ENCODE measurements at places on chromosomes 7 and 10.

DNA sequence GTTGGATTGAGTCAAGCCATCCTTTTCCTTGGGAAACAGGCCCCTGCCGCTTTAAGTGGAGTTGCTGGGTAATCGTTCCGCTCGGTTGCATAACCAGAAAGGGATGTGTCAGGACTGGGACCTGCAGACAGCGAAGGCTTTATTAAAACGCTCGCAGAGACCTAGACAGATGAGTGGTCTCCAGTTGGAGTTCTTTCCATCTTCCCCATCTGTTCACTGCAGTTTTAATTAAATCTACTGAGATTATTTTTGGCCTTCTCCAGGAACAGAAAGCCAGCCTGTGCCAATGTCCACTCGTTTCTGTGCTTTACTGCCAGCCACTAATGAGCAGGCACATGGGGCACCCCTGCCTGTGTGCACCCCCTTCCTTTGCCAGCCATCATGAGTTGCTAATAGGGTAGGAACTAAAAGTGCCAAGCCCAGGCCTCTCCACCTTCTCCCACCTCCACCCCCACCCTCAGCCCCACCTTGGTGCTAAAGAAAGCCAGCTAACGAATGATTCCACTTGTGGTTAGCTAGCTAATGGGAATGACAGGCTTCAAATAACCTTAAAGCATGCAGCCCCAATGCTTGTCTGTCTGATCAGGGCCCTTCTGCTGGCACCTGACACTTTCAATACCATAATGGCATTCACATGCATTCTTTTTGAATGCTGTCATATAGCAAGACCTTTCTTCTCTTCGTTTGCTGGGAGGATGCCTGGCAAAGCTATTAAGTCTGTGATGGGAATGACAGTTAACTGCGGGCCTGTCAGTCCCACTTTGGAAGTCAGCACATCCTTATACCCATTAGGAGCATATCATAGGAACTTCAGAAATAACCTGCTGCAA lies 556.8 kb upstream of the GALNT17 start:
- DNase-seq, result no peak

DNA sequence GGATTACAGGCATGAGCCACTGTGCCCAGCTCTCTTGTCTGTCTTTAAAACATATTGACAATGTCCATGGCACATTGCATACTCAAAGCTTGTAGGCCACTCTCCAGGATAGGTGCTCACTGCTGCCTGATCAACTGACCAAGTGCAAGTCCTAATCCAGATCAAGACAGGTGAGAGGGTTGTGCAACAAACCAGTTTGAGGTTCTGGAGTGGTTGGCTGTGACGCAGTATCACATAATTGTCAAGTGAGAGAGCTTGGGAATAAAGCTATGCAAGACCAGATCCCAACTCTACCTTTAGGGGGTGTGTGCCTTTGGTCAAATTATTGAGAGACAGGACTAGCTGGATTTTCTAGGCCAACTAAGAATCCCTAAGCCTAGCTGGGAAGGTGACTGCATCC lies 43.0 kb upstream of the OPN4 start:
- DNase-seq, result no peak

- no peak for DNase-seq
These were observed 511.4 kb downstream of the PTPRN2 start for GRCh38 chr7:158076215-158076614.

- no peak for DNase-seq
These were observed 106.4 kb upstream of the DNAJB12 start for GRCh38 chr10:72461085-72461484.

DNA sequence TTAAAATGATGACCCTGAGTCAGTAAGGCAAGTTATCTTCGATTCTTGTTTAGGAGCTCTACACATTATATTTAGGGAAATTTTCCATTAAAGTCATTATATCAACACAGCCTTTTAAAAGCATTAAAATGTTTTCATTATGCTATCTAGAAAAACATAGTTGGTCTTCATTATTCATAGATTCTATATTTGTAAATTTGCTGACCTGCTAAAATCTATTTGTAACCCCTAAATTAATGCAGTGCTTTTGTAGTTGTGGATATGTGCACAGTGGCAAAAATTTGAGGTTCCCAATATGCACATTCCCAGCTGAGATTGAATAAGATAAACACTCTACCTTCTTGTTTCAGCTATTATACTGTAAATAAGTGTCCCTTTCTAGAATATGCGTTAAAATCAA lies 81.1 kb downstream of the KIF20B start:
- no peak for DNase-seq

DNA sequence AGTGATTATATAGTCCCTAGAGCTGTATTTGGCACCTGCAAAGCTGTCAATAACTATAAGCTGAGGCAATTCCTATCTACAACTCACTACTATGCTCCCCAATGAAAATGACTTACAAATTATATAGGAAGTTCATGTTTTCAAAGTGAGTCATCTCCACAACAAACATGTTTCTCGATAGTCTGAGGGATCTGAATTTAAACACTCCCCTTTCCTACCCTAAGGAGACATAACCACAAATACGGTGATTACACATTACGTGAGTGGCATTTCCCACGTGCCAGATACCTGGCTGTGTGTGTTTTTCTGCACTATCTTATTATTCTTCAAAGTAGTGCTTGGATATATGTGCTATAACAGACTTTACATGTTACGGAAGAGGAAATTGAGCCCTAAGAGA lies 122.5 kb upstream of the C1QL3 start:
- DNase-seq, result no peak

- DNase-seq, result no peak
These were observed 1.3 kb upstream of the UNC5B start for GRCh38 chr10:71211053-71211452.

GRCh38 chr7:7920481-7920880 lies 48.1 kb upstream of the GLCCI1 start:
- no peak for DNase-seq

DNA sequence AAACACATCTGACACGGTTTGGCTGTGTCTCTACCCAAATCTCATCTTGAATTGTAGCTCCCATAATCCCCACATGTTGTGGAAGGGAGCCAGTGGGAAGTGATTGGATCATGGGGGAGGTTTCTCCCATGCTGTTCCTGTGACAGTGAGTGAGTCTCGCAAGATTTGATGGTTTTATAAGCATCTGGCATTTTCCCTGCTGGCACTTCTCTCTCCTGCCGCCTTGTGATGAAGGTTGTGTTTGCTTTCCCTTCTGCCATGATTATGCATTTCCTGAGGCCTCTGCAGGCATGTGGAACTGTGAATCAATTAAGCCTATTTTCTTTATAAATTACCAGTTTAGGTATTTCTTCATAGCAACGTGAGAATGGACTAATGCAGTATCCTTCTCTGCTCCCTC lies 5.9 kb upstream of the HTR5A start:
- no peak for DNase-seq

GRCh38 chr10:126977216-126977615 lies 72.0 kb downstream of the DOCK1 start:
- DNase-seq, result no peak

- no peak for DNase-seq
These were observed 319.4 kb upstream of the MYO3A start for GRCh38 chr10:25614652-25615051.

- no peak for DNase-seq
These were observed 394.2 kb downstream of the LRMDA start for GRCh38 chr10:75825661-75826060.

DNA sequence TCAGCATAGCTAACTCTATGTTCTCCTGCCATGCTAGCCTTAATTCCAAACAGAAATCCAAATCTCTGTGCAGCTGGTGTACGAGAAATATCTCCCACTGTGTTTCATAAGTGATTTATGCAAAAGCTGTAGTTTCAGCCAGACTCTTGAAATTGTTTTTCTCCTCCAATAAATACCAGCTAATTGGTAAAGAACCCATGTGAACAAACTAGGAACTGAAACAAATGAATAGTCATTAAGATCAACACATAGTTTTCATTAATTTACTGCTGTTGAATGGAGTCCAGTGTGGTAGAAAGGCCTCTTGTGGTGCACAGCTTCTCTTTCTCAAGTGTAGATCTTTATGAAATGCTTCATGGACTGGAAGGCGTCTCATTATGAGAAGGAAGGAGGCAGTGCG lies 18.4 kb downstream of the PPP1R17 start:
- DNase-seq, result no peak

DNA sequence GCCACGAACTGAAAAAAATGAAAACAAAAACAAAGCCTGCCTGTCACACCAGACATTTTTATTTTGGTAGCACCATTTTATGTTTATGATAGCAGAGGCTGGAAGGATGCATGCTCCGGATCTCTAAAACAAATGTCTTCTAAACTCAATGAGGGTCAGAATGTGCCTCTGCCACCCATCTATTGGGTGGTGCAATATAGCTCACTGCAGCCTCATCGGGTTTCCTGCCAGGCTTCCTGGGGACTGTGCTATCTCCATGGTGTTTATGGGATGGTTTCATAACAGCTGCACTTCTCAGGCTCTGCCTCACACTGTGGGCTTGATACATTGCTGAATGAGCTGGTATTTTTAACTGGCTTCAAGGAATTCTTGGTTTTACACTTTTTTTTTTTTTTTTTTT lies 94.4 kb downstream of the ITIH5 start:
- DNase-seq, result no peak

DNA sequence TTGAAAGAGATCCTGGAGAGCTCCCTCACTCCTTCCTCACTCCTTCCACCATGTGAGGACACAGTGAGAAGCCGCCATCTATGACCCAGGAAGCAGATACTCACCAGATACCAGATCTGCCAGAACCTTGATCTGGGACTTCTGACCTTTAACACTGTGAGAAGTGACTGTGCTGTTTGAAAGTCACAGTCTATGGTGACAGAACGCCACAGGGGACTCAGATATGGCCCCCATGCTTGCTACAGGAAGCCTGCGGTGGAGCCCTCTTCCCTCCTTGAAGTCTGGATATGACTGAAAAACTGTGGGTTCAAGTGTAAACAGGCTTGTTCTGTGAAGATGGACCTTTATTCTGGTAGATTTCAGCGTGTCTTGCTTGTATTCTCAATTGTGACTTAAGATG lies 297.8 kb downstream of the KLF6 start:
- no peak for DNase-seq

DNA sequence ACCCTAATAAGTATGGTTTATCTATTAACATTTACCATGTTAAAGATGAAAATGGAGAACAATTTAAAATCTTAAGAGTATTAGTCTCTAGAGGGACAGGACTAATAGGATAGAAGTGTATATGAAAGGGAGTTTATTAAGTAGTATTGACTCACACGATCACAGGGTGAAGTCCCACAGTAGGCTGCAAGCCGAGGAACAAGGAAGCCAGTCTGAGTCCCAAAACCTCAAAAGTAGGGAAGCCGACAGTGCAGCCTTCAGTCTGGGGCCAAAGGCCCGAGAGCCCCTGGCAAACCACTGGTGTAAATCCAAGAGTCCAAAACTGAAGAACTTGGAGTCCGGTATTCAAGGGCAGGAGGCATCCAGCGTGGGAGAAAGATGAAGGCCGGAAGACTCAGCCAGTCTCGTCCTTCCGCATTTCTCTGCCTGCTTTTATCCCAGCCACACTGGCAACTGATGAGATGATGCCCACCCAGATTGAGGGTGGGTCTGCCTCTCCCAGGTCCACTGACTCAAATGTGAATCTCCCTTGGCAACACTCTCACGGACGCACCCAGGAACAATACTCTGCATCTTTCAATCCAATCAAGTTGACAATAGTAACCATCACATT lies 140.8 kb upstream of the FAM20C start:
- no peak for DNase-seq

DNA sequence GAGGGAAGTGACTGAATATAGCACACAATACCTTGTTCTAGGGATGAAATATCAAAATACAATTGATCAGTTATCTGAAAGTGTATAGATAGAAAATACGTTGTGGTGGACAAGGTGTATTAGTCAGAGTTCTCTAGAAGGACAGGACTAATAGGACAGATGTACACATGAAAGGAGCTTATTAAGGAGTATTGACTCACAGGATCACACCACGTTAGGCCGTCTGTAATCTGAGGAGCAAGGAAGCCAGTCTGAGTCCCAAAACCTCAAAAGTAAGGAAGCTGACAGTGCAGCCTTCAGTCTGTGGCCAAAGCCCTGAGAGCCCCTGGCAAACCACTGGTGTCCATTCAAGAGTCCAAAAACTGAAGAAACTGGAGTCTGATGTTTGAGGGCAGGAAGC lies 406.1 kb downstream of the MDFIC start:
- DNase-seq, result no peak

Measured in activated T-helper 1 cell treated with anti-CD3 and anti-CD28 coated beads, Interleukin-2, amount 50 U/mL, for 16 hours (primary cell).